ENCODE measurements at places on chromosomes 6 and 20. TPM values are rescaled to one million over a fixed set of nuclear protein-coding genes. Genes with fewer than 3 reads are reported as not detected.

Gene GABRR1
- total RNA-seq = not detected

Gene LY6G6F
- not detected for total RNA-seq

Gene SUMO4
- 1.6 TPM for total RNA-seq

DNA sequence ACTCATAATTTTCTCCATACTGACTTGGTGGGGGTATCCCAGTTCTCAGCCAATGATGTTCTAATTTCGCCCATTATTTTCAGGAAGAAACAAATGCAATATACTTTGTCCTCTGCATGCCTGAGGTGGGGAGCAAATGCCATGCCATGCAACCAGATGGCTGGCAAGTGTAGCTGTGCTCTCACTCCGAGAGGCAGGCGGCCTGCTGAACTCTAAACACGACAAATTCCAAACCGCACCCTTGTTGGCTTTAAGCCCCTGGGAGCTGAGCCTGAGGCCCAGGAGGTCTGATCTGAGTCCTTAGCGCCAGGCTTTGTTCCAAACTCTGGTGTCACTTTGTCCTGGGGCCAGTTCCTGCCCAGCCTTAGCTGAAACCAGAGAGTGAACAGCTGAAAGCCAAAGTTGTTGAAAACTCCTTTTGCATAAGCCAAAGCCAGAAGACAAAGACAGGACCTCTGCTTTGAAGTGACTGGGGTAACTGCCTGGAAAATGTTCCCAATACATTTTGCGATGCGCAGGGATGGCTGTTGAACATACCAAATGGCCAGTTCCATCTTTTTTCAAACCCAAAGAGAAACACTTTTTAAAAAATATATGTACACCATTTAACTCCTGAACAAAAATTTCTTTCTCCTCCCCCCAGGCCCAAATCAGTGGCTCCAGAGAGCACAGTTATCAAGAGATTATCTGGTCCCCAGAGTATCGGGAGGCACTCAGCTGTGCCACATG lies 46.2 kb downstream of the TTI1 start:
- DNase-seq = no peak

All from HCT116 (cell line).